ENCODE measurements at places on chromosomes 16 and 17.

DNA sequence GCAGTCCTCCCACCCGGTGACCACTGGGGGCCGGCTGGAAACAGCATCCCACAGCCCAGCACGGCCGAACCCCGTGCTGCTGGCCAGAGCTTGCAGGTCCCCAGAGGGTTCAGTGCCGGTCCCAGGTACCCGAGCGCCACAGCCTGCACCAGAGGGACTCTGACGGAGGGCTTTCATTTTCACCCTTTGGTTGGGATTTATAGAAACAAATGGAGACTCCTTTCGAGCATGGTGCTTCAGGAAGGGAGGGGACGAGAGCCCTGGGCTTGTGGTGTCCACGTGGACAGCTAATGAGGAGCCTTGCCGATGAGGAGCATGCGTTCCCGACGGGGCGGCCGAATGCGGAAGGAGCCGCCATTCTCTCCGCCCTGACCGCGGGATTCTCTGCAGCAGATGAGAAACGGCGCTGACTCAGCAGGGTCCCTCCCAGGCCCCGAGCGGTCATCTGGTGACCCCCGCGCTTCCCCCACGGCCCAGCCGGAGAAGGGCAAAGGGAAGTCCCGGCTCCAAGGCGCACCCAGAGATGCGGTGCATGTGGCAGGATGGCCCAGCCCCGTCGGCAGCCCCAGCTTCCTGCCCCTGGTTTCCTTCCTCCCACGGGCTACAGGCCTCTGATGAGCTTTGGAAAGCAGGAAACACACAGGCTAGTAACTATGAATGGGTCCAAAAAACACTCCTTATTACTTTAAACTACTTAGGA is 9.8 kb downstream of the SLC38A10 start:
- DNase-seq, result no peak

- DNase-seq, result no peak
Observed at GRCh38 chr16:57577691-57578224, 35.3 kb downstream of the ADGRG5 start.

DNA sequence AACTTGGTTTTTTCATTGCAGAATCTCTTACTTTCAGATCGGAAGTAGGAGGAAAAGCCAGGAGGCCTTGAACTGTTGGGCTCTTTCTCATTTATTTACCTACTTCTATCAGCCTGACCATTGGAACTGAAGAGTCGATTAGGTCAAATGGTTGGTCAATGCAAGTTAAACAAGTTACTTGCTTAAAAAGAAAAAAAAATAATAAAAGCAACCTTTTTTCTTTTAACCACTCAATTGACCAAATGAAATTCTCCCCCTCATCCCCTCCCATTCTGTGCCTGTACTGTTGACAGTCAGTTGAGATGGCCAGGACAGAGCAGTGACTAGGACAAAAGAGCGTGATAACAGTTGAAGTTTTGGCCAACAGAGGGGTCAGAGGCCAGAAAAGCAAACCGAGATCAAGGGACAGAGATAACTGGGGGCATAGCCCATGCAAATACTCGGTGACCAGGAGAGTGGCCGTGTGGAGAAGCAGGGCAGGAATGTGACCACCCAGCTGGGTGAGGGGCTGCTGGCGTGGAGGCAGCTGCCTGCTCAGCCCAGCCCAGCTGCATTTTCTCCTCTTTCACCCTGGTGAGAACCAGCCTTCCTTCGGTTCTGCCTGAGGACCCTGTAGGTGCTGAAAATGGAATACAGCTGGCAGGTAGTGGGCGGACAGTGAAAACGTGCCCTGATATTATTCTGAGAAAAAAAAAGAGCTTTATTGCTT is 72.2 kb downstream of the HS3ST3B1 start:
- no peak for DNase-seq

- DNase-seq, result no peak
Observed at GRCh38 chr16:20747030-20747816, 5.6 kb upstream of the THUMPD1 start.

DNA sequence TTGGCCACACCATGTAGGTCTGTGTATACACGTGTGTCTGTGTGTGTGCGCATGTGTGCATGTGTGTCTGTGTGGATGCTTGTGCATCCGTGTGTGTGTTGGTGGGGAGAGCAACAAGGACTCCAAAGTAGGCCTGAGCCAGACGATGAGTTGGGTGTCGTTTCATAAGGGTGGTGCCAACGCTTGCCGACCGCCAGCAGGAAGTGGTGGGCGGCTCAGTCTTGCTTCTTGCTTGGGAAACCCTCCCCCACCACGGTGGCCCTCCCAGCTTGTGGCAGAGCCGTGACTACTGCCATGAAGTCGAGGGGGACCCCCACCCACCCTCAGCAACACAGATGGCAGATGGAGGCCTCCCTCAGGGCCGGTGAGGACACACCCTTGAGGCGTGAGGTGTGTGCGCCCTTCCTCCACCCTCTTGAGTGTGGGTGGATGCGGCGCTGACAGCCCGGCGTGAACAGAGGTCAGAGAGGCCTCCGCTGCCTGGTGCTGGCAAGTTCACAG is 17.5 kb downstream of the SBK1 start:
- no peak for DNase-seq

DNA sequence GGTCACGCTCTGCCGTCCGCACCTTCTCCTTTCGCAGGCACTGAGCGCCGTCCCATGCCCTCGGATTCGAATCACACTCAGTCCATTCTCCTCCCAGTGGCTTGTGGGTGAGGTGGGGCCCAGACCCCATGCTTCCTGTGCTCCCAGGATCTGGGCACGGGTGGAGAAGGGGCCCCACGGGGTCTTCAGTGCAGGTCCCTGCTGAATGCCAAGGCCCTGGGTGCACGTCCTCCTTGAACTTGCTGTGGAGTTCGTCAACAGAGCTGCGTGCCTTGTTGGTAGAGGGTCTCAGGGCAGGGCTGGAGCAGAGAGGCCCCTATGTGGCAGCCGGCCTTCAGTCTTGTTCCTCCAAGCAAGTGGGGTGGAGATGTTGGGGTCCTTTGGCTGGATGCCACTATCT is 7.3 kb upstream of the MC1R start:
- no peak for DNase-seq

DNA sequence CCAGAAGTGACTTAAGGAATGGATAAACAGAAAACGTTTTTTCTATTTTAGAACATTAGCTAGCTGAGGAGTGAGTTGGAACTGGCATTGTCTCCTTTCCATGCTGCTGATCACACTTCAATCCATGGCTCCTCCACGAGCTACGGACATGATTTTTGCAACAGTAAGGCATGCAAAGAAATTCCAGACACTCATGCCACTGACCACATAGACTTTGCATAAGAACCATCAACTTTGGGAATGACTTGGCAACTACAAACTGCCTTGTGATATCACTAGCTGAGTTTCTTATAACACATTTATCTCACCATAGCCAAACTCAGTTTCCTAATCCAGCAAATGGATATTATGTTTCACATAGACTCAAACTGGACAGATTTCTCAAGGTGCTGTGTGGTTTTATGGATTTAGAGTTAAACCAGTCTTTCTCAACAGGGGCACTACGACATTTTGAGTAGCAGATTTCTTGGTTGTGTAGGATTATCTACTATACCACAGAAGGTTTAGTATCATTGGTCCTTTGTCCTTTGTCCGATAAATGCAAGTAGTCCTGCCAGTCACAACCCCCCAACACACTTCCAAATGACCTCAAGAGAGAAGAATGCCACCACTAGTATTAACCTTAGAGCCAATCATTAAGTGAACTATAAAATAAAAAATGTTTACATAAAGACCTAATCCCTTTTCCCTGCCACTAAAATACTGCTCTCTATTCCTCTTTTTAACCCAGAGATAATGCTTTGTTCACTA is 48.3 kb upstream of the C17orf78 start:
- DNase-seq, result peak; percentile 39

GRCh38 chr16:5459863-5460262 is 362.3 kb upstream of the EEF2KMT start:
- no peak for DNase-seq

GRCh38 chr17:50460831-50461526 is 7.7 kb downstream of the CHAD start:
- DNase-seq, result no peak

GRCh38 chr17:12250973-12251372 is 230.3 kb downstream of the MAP2K4 start:
- no peak for DNase-seq

- no peak for DNase-seq
Observed at GRCh38 chr16:1141716-1142115, 11.2 kb upstream of the CACNA1H start.

DNA sequence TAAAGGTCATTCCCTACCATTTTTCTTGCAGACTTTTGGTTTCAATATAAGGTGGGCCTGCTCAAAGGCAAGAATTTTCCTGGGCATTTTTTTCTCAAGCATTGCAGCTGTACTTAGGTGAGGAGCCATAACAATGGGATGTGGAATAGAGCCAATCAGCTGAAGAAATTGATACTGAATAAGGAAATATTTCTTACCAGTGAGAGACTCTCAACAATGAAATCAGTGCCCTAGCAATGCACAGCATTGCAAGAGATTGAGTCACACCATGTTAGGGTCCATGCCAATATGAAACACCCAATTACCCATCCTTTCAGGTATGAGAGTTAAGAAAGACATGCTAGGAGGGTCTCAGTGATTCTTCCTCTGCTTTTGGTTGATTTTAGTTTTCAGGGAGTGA is 237.6 kb downstream of the SOX9 start:
- no peak for DNase-seq

DNA sequence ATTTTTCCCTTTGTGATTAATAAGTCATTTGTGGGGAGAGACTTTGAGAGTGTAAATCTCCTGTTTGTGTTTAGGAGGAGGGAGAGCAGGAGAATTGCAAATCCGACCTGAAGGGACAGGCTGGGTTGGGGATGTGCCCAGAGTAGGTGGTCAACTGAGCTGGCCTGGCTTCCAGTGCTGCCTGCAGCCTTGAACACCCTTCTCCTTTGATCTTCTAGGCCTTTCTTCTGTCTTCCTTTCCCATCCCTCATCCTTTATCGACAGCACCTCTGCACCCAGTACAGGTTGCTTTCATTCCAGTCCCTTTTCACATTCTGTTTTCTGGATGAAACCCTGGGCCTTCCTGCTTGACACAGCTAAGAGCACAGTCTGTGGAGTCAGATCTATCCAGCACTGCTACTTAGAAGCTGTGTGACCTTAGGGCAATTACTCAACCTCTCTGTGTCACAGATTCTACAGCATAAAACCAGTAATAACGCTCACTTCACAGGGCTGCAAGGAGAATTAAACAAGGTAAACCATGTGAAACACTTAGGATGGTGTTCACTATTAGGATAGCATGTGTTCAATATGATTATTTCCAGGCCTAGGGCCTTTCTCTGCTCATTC is 1.0 kb upstream of the CSNK2A2 start:
- DNase-seq, result no peak

GRCh38 chr17:28737316-28737715 is 6.5 kb upstream of the TRAF4 start:
- no peak for DNase-seq

DNA sequence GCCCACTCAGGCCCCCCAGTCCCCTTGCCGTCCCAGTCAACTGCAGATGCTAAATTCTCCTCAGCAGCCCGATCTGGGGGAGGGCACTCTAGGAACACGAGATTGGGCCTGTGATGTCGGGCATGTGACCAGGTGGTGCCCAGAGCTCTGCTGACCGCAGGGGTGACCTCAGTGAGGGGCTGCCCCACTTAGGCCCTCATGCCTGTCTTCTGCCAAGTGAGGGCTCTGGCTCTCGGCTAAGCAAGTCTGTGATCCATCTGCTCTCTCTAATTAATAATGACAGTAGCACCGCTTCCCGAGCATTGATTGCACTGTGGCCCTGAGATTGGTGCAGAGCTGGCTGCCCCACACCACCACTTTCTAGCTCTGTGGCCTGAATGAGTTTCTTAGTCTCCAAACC is 138.8 kb downstream of the MRM1 start:
- DNase-seq, result no peak

- no peak for DNase-seq
Observed at GRCh38 chr17:1090465-1091189, 89.2 kb downstream of the ABR start.

- DNase-seq, result no peak
Observed at GRCh38 chr16:17691899-17692176, 221.1 kb upstream of the XYLT1 start.

DNA sequence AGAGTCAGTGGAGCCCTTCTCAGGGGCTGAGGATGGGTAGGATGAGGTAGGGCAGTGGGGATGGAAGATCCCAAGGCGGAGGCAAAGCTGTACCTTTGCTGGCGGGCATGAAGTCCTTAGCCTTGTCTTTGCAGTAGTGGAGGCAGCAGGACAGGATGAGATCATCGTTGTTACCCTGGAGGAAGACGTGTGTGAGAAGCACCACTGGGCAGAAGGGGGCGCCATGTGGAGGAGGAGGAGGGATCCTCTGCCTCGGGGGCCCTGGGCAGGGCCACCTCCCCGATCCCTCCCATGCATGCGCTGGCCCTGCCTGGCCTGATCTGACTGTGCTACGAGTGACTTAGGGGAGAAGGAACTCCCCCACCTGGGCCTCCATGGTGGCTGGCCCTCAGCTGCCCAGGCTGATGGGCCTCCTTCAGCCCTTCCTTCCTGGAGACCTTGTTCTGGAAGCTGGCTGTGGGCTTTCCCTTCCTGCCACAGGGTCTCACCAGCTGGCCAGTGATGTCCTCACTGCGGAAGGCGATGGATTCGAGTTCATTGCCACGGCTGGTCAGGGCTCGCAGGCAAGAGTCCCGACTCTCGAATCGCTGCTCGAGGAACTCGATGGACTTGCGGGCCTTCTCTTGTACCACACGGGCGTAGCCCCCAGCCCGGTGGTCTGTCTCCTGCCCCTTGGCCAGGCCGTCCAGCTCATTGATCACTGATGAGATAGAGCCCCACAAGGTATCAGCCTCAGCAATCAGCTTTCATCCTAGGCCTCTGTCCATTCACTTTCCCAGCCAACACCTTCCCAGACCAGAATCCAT is 10.3 kb downstream of the HIC1 start:
- DNase-seq, result no peak

DNA sequence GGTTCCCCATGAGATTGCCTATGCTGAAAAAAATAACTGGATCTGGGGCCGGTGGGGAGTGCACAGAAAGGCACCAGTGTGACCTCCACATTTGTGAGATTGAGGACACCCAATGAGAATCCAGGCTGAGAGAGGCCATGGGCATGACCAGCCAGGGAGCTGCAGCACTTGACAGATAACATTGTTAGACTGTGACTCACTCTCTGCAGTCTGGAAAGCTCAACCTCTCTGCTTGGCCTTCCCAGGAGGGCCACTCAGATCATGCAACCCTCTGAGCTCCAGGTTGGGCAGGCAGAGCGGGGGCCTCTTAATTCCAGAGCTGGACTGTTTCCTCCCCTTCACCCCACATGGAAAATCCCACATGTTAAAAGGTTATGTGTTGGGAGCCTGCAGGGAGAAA is 30.1 kb downstream of the FZD2 start:
- no peak for DNase-seq

DNA sequence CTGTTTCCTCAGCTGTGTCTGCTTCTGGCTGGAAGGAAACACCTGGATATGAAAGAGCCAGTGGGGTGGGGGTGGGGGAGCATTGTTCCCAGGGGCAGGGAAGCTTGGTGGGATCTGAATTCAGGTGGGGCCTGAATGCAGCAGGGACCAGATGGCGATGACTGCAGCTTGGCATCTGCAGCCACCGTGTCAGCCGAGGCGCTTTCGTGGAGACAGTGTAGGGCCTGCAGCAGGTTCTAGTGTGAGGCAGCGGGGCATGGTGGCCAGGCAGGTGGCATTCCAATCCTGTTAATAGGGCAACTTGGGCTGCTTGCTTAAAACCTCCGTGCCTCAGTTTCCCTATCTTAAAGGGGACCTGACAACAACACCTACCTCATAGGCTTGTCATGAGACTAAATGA is 1.7 kb downstream of the PIK3R6 start:
- no peak for DNase-seq
